ENCODE measurements at places on chromosomes 2 and 18.
A peak's percentile ranks its signal among the peaks of the same experiment; 100 is the strongest.

DNA sequence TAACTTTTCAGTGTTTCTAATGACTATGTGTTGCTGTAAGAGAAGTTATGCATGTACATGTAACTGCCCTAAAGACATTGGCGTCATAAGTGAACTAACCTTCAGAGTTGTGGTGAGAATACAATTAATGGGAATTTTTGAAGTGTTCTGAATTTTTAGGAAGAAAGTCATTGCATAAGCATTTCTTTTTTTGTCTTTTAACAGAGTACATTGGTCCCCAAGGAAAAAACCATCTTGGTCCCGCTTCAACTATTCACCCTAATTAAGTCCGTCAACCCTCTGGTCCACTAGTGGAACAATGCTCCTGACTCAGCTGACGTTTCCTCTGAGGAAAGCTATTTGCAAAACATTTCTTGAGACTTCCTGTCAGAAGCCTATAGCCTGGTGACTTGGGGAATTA lies 41.1 kb upstream of the VIT start:
- DNase-seq: peak; percentile 83

GRCh38 chr2:5433855-5434254 lies 258.3 kb upstream of the SOX11 start:
- no peak for DNase-seq

GRCh38 chr2:144015655-144016245 lies 504.2 kb downstream of the ZEB2 start:
- DNase-seq: peak; percentile 62

GRCh38 chr2:208320686-208321085 lies 54.6 kb downstream of the PIKFYVE start:
- DNase-seq: no peak

DNA sequence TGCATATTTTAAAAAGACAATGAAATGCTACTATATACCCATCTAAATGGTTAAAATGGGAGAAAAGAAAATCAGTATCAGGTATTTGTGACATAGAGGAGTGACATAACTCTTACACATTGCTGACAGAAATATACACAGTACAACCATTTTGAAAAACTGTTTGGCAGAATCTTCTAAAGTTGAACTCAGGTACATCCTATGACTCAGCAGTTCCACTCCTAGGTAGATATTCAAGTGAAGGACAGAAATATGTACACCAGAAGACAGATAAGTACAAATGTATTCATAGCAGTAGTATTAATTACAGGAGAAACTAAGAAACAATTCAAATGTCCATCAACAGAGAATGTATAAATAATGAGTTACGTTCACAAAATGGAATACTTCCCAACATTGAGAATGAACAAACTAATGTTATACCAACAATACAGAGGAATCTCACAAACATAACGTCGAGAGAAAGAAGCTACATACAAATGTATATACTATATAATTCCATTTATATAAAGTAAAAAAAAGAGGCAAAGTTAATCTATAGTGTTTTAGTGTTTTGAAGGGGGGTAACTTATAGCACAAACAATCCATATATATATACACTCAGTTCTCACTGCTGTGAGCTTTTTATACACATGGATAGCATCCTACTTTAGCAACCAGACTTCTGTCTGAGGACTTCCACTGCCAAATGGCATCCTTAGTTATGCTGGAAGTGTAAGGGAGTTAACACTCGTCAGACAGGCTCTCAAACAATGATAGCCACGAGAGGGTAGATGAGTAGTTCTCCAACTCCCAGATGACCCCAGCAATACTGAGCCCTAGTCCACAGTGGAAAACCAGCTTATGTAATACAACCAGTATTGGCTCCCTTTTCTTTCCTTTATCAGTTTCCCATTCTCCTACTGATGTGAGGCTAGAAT lies 172.5 kb downstream of the NBAS start:
- no peak for DNase-seq

DNA sequence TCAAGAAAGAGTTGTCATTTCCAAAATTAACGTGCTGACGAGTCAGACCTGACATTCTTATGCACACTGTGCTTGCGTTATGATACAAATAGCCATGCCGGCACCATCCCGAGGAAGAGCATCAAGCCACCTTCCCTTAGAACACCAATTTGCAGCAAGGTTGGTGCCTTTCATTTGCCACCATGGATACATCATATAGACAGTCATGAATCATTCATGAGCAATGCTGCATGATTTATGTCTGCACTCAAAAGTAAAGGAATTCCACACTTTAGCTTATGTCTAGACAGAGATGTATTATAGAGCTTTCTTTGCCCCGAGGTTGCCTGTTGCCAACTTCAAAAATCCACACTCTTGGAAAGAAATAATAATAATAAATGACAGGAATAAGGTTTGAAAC lies 166.9 kb downstream of the VWC2L start:
- DNase-seq: no peak

GRCh38 chr18:63137999-63138435 lies 181.6 kb downstream of the BCL2 start:
- no peak for DNase-seq

- no peak for DNase-seq
Measured at GRCh38 chr2:174544156-174544555, 53.4 kb downstream of the WIPF1 start.

DNA sequence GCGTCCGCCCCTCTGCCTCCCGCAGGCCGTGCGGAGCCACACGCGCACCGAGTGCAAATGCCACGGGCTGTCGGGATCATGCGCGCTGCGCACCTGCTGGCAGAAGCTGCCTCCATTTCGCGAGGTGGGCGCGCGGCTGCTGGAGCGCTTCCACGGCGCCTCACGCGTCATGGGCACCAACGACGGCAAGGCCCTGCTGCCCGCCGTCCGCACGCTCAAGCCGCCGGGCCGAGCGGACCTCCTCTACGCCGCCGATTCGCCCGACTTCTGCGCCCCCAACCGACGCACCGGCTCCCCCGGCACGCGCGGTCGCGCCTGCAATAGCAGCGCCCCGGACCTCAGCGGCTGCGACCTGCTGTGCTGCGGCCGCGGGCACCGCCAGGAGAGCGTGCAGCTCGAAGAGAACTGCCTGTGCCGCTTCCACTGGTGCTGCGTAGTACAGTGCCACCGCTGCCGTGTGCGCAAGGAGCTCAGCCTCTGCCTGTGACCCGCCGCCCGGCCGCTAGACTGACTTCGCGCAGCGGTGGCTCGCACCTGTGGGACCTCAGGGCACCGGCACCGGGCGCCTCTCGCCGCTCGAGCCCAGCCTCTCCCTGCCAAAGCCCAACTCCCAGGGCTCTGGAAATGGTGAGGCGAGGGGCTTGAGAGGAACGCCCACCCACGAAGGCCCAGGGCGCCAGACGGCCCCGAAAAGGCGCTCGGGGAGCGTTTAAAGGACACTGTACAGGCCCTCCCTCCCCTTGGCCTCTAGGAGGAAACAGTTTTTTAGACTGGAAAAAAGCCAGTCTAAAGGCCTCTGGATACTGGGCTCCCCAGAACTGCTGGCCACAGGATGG lies 7.1 kb upstream of the WNT10A start:
- no peak for DNase-seq

- no peak for DNase-seq
Measured at GRCh38 chr2:42368817-42369531, 8.0 kb upstream of the COX7A2L start.

DNA sequence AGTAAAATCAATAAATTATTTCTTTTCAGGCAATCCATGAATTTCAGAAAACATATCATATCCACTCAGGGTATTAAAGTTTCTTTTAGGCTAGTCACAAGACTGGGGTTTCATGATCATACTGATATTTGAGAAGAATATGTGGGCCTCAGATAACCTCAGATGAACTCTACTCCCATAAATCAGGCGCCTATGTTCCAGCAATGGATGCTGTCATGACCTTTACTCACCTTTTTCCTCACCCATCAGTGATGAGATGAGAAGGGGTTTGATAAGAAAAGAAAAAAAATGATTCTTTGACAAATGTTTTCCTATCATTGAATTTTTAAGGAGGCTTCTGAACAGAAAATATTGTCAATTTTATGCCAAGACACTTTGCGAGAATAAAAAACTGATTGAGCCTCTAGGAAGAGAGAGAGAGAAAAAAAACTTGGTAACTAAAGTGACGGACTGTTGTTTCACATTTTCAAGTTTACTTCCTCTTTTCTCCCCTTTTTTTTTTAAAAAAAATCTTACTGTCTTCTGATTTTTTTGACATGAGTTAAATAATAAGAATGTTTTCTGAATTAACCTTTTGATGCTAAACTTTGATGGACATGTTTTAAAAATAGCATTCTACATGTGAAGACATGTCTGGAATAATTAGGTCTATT lies 309.1 kb upstream of the MAP2 start:
- DNase-seq: no peak

GRCh38 chr18:45050712-45051601 lies 370.3 kb downstream of the SETBP1 start:
- DNase-seq: peak; percentile 23

DNA sequence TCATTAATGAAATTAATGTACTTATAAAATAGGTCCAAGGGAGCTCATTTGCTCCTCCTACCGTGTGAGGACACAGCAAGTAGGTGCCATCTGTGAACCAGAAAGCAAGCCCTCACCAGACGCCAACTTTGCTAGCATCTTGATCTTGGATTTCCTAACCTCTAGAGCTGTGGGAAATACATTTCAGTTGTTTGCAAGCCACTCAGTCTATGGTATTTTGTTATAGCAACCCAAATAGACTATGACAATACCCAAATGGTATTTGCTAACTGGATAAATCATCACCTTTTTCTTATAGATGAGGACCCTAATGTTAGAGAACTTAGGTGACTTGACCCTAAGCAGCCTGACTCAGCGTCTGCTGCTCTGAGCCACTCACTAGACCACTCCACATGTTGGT lies 379.6 kb downstream of the HRH4 start:
- no peak for DNase-seq

- no peak for DNase-seq
Measured at GRCh38 chr18:62445386-62445917, 77.4 kb upstream of the ZCCHC2 start.

DNA sequence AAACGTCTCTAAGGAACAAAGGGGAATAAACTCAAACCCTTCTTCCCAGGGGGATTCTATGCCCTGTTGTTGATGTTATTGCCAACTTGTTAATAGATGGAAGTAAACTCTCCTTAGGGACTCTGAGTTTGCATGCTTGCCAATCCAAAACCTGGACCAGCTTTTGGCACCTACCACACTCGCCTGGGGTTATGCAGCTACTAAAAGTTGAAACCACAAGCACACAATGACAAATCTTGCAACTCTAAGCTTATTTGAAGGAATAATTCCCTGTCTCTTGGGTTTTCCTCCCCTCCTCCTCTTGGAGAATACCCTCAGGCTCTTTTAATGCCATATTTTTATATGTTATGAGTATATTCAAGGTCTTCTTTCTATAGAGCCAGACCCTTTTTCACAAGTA lies 484.1 kb downstream of the FBXO15 start:
- DNase-seq: no peak

DNA sequence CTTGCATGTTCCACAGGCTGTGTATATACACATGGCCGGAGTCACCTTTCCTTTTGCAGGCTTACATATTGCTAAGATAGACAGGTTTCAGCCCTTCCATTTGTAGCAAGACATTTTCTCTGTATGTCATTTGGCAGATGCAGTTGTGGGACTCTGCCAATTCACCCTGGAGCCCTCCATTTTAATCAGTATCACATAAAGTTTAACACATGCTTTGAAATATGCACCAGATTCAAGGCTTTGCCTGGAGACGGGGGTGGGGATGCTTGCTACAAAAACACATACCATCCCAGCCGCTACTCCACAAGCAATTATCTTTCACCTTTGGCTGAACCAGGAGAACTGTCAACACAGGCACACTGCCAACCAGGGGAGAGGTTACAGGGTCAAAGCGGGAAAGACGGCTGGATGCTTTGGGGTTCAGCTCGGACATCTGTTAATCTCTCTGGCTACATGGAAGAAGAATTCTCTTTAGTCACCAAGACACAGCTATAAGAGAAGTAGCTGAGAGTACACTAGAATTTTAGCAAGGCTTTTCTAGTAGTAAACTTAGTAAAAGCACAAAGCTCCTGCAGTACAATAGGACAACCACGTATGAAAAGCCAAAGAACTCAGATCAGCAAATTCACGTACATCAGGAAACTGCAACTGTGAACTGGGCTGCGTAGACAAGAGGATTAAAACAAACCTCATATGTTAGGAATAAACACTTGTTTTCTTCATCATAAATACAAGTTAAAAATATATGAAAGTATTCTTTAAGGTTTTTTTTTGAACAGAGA lies 130.9 kb downstream of the EXOC6B start:
- DNase-seq: no peak

DNA sequence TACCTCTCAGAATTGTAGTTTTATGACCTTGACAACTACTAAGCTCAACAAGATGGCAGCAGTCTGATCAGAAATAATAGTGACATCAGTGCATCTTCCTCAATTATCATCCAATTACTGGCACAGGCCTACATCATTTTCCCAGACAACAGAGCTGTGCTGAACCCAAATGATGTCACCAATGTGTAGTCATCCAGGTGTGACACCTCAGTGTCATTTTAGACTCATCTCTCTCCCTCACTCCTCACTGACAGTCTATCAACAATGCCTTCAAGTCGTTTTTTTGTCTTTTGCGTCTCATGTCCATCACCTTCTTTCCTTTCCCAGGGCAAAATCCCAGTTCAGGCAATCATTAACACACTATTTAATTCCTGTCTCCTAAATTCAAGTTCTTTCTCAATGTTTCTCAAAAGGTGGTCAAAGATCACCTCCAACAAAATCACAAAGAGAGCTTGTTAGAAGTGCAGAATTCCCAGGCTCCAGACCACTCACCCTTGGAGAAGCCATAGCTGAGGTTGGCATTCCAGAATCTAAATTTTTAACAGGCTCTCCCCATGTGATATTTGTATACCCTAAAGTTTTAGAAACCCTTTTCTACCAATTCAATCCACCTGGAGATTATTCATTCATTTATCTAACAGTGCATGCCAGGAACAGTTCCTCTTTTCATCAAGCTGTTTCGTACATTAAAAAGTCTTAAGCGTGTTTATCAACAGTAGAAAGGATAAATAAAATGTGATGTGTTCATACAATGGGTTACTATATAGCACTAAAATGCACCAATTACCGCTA lies 125.3 kb upstream of the KLF7 start:
- no peak for DNase-seq

DNA sequence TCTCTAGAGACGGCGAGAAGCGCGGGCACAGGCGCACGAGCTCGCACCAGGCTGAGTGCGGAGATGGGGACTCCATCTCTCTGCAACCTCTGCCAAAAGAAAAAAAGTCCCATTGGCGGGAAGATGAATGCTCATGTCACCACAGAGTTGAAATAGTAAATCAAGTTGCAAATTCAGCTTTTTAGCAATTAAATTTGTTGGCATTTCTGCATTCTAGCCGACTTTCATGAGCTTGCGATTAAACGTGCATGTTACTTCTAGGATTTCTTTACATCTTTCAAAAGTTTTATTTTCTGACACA lies 588 bp downstream of the CHAC2 start:
- no peak for DNase-seq

DNA sequence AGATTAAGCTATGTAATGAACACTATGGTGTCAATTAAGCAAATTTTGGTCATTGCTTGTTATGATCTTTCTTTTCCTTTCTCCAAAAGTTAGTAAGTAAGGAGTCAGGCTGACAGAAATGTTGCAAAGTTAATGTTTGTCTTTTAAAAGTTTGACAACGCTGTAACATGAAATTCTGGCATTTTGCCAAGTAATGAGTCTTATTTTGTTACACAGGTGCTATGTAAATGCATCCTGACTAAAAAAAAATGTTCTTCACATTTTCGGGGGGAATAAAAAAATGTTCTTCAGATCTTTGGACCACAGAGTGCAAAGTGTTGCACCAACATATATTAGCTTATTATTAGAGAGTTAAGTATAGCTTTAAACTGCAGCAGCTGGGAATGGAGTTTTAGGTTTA lies 54.8 kb upstream of the PROKR1 start:
- no peak for DNase-seq

- DNase-seq: no peak
Measured at GRCh38 chr2:100986157-100986556, 15.9 kb upstream of the RPL31 start.
